ENCODE measurements at places on chromosomes 13 and 19.

DNA sequence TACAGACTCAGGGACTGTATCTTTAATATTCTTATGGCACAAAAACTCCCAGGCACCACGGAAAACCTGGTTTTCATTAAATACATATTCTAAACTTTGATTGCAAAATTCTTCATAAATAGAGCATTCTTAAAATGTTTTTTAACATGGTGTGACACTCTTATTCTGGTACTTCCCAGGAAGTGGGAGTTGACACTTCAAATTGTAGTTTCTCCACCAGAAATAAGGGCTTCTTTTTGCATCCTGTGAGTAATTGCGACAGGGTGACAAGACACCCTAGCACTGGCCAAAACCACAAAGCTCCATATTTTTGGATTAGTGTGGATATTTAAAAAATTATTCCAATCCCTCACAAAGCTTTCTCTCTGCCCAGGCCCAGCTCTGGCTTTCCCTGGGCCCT is 43.6 kb upstream of the MTIF3 start:
- DNase-seq = no peak

DNA sequence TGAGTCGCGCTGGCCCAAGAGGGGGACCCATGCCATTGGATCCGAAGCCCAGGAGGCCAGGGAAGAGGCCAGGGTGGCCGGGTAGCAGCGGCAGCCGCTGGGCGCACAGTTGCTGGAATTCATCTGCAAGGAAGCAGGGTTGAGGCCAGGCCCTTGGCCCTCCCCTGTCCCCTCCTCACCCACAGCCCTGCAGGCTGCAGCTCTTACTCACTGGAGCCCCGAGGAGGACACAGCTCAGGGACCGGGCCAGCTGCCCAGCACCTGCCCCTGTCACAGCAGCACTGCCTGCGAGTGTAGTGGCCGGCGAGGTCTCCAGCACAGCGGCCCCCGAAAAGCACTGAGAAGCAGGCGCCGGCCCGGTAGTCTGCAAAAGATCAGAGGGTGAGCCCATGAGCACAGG is 11.2 kb downstream of the FBN3 start:
- DNase-seq = no peak

DNA sequence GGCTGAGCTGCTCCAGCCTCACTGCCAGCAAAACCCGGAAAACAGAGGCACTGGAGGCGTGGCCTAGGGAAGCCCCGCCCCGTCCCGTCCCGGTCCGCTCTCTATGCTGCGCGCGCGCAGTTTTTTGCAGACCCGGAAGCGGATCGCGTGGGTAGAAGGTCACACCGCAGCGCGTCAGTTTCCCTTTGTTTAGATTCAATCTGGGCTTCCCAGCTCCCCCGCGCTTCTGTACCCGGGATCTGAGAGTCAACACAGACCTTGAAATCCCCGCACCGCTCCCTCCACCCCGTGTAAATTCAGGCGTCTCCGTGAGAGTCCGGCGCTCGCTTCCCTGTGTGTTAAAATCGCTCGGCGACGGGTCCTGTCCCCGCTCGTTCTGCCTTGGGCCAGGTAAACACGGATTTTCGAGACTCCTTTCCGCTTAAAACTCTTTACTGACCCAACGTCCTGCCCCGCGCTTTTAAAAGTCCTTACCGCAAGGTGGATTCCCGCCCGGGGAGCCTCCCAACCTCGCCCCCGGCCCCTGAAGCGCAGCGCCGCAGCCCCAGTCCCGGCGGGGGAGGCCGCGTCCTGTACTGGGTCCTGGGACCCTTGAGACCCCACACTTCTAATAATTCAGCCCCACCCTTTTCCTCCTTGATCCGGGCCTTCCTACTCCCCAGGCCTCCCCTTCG is at the start of gene ZNF610:
Gene ZNF610 (plus strand): TSS at position 127 of the 674 bp plus-strand sequence. CDS start 12,930 bp downstream, outside the sequence.
- DNase-seq = peak; percentile 89

DNA sequence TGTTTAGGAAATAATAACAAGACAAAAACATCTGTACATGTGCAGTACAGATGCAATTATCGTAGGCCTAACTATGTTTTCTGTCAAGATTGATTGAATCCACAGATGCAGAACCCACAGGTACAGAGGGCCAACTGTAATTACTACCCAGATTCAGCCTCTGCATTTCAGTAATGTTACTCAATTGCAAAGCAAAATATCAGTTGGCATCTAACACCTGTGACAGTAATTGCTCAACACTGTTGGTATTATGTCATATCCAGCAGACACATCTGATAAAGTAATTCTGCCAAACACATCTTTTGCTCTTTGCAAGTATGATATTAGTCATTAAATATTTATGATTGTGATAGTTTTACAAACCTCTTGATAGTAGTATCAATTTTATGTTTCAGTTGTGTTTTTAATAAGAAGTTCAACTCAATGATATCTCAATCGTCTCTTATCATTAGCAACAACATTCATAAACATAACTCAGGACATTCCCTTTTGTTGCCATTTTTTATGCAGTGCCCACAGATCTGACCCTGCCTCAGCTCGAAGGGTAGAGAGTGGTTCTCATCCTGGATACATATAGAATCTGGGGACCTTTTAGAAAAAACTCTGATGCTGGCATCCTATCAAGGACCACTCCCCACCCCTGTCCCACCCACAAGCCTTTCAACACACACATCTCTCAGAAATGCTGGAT is 104.7 kb downstream of the MYCBP2 start:
- DNase-seq = no peak

- no peak for DNase-seq
Measured at GRCh38 chr19:953445-954271, 27.8 kb downstream of the ARID3A start.

GRCh38 chr13:109655206-109655600 is 131.2 kb downstream of the IRS2 start:
- DNase-seq = no peak

DNA sequence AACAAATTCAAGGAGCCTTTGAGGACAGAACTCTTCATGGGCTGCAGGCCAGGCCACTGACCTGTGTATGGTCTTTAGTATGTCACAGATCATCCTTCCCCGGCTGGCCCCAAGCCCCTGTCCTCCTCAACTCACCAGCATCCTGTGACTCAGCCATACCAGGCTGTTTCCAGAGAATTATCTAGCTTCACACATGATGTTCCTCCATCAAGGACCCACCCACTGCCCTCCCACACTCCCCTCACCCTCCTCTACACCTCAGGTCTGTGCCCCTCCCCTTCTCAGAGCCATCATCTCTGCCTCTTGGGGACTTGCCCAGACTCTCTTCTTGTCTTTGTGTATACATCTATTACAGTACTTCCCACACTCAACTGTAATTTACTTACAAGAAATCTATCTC is 14.7 kb downstream of the DCT start:
- DNase-seq = peak; percentile 30

- no peak for DNase-seq
Measured at GRCh38 chr13:110319397-110319773, 12.3 kb downstream of the COL4A2 start.

- DNase-seq = no peak
Measured at GRCh38 chr19:51203916-51204315, 21.0 kb upstream of the CD33 start.

DNA sequence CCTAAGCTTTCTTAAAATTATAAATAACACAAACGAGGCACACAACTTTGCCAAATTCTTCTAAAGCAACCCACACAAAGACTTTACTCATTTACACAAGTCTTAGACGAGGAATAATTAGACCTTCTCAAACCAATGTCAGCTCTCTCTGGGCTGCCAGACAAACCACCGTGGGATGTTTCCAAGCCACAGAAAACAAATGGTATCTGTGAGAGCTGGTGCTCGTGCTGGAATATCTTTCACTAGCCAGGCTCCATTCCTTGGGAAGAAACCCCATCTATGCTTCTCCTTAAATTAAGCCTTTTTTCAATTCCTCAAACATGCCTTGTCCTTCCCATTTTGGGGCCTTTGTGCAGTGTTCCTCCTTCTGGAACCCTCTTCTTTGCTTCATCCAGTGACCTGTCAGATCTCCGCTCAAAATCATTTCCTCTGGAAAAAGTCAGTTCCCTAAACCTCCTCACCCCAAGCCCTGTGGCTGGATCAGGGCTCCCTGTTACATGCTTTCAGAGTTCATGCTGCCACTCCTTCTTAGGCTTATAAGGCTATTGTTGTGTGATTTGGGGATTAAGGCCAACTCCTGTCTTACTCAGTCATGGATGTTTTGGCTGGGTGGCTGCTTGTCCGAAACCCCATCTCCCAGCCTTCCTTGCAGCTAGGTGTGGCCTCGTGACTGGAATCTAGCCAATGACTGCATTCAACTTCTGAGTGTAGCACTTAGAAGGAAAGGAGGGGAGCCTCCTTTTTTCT is 64.2 kb upstream of the GTF2F2 start:
- DNase-seq = peak; percentile 41

- no peak for DNase-seq
Measured at GRCh38 chr19:54333586-54334298, 5.2 kb downstream of the LILRA4 start.

GRCh38 chr13:98786023-98786422 is 33.6 kb upstream of the SLC15A1 start:
- DNase-seq = no peak

- DNase-seq = no peak
Measured at GRCh38 chr13:113559901-113560644, 24.5 kb upstream of the TFDP1 start.

GRCh38 chr19:12666265-12667048 is at the start of the genes MAN2B1 and WDR83:
Gene MAN2B1, minus strand, starts transcription at chr19:12666742. Its CDS starts 41 bp downstream, at chr19:12666701.
Gene WDR83, plus strand, starts transcription at chr19:12666807. Its CDS starts 2,984 bp downstream, at chr19:12669791.
- DNase-seq = peak; percentile 83

GRCh38 chr19:33281296-33281926 is 20.9 kb downstream of the CEBPA start:
- DNase-seq = no peak

DNA sequence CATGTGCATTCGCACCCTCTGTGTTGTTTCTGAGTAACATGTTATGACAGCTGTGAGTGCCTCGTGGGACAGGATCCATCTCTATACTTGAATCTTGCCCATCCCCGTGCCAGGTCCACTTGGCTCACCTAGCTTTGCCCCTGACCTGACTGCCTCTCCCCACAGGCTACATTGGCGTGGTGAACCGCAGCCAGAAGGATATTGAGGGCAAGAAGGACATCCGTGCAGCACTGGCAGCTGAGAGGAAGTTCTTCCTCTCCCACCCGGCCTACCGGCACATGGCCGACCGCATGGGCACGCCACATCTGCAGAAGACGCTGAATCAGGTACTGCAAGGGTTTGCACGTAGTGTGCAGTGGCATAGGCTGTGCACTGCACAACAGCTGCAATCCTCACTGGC is 53.2 kb downstream of the TMED1 start:
- no peak for DNase-seq

DNA sequence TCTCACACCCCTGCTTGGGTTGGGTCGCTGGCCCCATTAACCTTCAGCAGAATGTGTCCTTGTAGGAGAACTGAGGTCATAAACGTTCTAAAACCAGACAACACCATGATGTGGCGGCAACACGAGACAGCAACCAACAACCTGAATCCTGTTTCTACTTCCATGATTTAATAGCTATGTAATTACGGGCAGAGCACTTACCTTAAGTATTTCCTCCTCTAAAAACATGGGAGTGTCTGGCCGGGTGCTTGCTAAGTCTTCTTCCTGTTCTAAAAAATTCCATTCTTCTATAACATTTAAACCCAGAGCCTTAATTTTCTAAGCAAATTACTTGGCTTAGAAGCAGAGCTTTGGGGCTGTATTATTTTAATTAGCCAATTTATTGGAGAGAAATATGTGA is 33.5 kb upstream of the IRS2 start:
- no peak for DNase-seq

DNA sequence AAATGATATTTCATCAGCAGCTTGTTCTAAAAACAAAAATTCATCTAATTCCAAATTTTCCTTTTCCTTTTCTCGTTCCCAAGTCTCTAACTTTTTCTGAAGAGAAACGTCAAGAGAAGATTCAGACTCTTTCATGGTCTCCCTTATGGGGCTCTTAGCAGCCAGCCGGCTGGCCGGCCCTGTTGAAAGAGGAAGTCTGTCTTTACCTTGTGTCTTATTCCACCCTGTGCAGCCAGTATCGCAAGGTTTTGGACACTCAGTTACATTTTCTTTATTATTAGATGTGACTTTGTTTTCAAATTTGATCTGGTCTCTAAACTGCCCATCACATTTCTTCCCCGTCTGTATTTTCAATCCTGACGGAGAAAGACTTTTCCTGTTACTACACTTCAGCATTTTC is 142.3 kb downstream of the RNF17 start:
- no peak for DNase-seq

GRCh38 chr19:56476651-56477428 is at the start of gene ZNF667:
Gene ZNF667, minus strand, starts transcription at chr19:56477345. Its CDS starts 14,975 bp downstream, at chr19:56462370.
- peak; percentile 21 for DNase-seq

GRCh38 chr19:49120325-49120683 is 960 bp downstream of the PPFIA3 start:
- DNase-seq = no peak

DNA sequence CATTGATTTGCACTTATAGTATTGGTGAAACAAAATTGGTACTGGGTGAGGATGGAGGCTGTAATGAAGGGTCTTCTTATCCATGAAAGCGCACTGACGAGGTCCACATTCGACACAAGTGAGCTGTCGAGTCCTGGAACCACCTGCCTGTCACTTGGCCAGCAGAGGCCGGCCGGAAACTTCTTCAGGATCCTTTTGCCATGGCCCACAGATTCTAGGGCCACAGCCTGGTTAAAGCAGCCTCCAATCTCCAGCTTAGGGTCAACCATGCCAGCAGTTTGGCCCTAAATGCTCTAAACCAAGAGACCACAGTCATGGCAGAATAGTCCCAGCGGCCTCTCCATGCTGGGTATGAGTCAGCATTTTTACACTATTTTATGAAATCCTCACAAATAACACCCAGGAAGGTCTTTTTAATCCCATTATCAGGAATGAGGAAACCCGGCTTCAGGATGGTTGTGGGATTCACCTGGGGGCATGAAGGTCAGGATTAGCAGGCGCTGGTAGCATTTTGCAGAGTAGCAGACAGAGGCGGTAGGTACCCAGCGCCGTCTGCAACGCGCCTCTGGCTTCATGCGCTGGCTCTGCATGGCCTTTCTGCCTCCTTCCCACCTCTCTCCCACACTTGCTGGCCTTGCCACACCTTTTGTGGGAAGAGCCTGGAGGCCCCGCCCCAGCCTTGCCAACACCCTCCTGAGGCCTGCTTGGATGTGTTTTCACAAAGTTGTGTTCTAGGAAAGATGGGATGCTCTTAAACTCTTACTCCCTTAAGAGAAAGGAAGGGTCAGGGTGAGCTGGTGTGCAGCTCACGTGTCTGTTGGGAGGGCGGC is 15.2 kb downstream of the GAS6 start:
- no peak for DNase-seq

GRCh38 chr13:50521831-50522149 is 321.7 kb downstream of the DLEU7 start:
- no peak for DNase-seq

- no peak for DNase-seq
Measured at GRCh38 chr19:40521276-40521675, 54.5 kb downstream of the SPTBN4 start.

DNA sequence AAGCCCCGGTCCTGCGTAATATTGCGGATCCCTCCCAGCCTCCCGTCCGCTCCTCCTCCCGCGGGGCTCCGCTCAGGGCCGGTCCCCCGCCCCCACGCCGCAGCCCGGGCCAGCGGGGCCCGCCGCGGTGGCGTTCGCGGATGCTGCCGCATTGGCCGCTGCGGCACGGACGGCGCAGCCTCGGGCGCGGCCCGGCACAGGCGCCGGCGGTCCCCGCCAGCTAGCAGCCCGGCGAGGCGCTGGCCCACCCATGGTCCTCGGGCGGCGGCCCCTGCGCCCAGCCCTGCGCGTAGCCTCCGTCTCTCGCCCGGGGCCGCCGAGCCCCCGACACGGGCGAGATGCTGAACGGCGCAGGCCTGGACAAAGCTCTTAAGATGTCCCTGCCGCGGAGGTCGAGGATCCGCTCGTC is at the start of gene ATP8A2:
Gene ATP8A2 (plus strand): TSS at position 100 of the 409 bp plus-strand sequence. CDS start 239 bp downstream, at position 339.
- no peak for DNase-seq

- DNase-seq = no peak
Measured at GRCh38 chr13:48210178-48210577, 22.8 kb upstream of the ITM2B start.

Data from stimulated activated CD4-positive, alpha-beta T cell treated with anti-CD3 and anti-CD28 coated beads, Interleukin-4, amount 100 ng/mL, for 24 hours (primary cell).